ENCODE measurements at places on chromosomes 5 and 9. TPM values are rescaled to one million over a fixed set of nuclear protein-coding genes. Genes with fewer than 3 reads are reported as not detected.

The ELOVL7 gene
- total RNA-seq = 18.0 TPM

DNA sequence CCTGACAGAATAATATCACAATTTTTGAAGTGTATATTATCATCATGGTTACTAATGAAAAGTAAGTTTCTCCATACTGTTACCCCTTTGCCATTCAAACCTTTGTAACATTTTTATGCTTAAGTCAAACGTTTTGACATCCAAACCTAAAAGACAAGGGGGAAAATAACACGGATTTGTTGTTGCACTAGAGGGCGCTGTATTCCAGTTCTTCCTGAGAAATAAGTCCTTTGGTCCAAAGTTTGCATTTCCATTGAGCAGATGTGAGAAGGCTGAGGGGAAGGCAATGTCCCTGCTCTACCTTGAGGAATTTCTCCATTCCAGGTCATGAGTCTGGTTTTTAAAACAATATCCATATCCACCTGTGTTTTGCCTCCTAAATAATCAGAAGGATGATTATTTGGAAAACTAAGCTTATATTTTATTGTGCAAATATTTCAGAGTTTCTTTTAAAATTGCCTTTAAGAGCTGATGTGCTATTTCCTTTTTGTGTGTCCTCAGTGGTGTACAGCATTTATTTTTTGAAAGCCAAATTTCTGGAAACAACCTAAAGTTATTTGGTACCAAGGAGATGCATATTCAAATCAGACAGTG, 9.7 kb downstream of the LECT2 start:
- DNase-seq = peak; percentile 21

GRCh38 chr9:98766586-98766985, 29.8 kb downstream of the ANKS6 start:
- no peak for DNase-seq

The PCDHAC2 gene
- total RNA-seq = 1.9 TPM

- DNase-seq = no peak
Observed at GRCh38 chr5:179256328-179257175, 88.7 kb downstream of the ADAMTS2 start.

- no peak for DNase-seq
Observed at GRCh38 chr5:126716861-126717260, 60.1 kb upstream of the LMNB1 start.

DNA sequence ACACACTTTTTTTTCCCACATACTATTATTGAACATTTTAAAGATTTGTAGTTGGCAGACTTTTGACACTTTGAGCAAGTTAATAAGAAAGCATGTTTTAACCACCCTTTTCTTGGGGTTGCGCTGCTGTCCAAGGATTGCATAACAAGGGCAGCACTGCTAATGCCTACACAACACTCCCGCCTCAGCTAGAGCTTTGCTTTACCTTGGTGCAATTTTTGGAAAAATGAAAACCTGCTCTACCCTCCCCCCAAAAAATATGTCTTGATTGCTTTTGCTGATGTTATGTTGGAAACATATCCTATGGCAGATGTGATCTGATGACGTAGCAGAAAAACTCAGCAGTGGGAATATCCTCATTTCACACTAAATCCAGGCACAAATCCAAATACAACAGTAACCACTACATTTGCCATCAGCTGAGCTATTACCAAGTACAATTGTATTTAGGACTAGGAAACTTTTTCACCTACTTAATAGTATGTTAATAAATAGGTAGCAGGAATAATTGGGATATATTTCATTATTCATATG, 51.5 kb downstream of the UBE2R2 start:
- DNase-seq = no peak

Measured in progenitor cell of endocrine pancreas (in vitro differentiated cells).